Cardiac fibroblast (primary cell): ENCODE measurements at places on chromosomes 4 and X.

DNA sequence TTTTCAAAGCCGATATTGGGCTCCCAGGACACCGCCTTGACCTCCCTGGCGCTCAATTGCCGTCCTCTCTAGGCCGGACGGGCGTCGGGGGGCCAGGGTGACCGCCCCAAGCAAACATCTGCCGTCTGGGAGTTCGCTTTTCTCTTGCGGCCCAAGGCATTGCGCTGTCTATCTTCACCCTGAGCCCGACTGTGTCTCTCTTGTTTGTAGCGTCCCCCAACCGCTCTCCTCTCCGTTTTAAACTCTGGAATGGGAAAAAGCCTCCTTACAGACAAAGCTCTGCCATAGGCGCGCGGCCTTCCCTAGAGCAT, 551 bp upstream of the ARX start:
- DNase-seq = no peak

- DNase-seq = peak; percentile 64
These were observed 46.0 kb downstream of the FNIP2 start for GRCh38 chr4:158814636-158815330.

GRCh38 chrX:39631276-39632229, 466.2 kb downstream of the BCOR start:
- DNase-seq = no peak

GRCh38 chrX:99719140-99719539, 690.9 kb downstream of the PCDH19 start:
- DNase-seq = no peak

GRCh38 chr4:156788782-156789181, 182.8 kb downstream of the PDGFC start:
- DNase-seq = no peak

DNA sequence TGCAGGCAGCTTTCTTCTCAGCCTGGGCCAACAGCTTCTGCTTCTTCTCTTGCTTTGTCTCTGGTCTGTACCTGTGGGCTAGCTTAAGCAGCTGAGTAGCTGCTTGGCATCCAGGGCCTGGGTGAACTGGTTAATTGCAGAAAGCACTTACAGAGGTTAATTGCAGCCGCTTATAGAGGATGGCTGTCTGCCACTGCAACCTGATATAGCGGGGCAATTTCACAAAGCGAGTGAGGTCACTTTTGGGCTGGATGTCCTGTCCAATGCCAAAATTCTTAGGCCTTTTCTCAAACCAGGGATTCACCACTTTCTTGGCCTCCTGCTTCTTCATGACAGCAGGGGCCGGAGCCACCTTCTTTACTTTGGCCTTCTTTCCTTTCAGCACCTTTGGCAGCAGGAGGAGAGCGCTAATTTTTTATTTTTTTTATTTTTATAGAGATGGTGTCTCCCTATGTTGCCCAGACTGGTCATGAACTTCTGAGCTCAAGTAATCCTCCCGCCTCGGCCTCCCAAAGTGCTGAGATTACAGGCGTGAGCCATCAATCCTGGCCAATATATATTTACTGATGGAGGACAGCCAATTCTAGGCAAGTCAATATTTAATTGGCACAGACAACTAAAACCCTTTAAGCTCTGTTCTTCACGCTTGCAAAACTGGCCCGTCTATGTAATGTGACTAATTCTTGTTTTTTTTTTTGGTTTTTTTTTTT, 61.0 kb downstream of the ENOPH1 start:
- no peak for DNase-seq

- DNase-seq = no peak
These were observed 7.4 kb downstream of the SUPT20HL2 start for GRCh38 chrX:24306440-24306839.

- DNase-seq = no peak
These were observed 360.2 kb downstream of the ZIC3 start for GRCh38 chrX:137926090-137926489.

- no peak for DNase-seq
These were observed 287.7 kb upstream of the MAD2L1 start for GRCh38 chr4:120354381-120354780.

DNA sequence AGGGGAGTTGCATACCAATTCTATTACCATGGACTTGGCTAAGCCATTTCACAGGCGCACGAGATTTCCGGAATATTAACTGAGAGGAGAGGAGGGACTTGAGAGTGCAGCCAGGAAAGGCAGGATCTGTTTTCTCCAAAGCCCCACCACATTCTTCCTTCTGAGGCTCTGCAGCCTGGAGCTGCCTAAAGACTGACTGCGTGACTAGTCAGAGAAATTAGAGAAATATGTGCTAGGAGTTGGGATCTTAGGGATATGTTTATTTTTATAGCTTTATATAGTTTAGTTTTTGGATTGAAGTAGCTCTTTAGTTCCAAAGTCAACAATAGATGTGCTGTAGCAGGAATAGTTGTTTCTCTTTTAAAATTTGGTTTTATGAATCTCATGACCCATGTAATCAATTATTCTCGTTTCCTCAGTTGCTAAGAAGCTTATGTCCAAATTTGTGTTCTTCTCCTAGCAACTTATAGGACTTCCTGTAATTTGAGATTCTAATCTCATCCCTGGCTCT, 300.1 kb upstream of the DDX53 start:
- DNase-seq = peak; percentile 9

DNA sequence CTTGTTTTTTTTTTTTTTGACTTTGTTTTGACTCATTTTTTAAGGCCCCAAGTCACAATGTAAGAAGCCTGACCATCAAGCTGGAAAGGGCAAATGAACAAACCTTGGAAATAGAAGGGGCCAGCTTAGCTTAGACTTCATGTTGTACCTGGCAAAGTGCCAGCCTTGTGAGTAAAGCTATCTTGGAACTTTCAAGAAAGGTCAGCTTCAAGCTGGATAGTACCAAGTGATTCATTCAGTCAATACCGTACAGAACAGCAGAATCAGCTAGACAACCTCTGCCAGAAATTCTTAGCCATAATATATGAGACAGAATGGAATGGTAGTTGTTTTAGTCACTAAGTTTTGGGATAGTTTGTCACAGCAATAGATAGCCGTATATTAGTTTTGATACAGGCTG, 1492.2 kb upstream of the TENM3 start:
- DNase-seq = peak; percentile 0

GRCh38 chrX:110699109-110699508, 96.5 kb downstream of the CHRDL1 start:
- no peak for DNase-seq

DNA sequence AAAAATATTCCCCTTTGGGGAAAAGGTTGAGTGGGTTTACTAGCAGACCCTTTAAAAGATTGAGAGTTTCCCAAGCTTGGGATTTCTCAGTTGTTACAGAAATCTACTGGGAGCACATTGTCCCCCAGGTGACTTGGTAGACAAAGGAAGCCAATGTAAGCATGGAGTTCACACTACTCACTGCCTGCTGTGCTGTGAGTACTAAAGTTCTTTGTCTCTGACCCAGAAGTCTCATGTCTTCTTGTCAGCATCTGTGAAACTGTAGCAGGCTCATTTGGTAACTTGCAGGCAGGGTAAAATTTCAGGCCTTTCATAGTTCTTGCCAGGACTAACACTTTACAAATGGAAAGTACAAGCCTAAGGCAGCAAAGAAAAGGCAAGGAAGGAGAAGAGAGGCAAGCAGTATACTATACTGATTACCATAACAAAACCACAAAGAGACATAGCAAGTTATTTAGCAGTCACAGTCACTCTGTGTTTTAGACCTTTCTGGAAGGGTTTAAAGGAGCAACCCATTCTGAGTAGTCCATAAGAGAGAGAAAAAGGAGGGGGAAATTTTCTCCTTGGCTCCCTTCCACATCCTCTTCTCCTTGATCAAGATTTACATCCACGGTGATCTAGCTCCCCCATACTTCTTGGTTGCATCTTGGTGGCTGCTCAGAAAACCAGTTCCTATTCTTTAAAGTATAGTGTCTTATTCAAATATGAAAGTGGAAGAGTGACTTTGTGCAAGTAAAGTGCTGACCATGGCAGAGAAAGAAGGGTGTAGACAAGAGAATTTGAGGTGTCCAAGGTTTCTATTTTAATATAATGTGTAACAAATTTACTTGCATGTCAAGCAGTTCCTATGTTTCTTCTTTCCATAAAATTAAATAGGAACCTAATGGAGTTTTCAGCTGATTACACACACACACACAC, 160.0 kb upstream of the PDE5A start:
- DNase-seq = no peak

- DNase-seq = peak; percentile 33
These were observed 175.3 kb downstream of the QDPR start for GRCh38 chr4:17336524-17336961.

DNA sequence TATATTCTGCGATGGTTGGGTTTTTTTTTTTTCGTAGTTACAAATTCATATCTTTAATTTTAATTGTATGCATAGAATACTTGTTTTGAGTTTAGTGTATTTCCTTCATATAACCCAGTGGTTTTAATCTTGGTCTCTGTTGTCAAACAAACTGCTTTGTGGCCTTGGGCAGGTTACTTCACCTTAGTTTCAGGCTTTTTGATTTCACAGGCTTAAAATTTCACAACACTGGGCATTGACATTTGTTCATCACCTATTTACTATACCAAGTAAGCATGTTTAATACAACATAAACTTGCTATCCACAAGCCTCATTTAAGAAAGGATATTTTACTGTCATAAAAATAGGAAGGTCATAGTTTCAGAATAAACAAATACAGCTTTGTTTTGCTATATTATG, 14.7 kb downstream of the RAPGEF2 start:
- DNase-seq = no peak

GRCh38 chr4:26162101-26162500, 158.7 kb upstream of the RBPJ start:
- DNase-seq = no peak

DNA sequence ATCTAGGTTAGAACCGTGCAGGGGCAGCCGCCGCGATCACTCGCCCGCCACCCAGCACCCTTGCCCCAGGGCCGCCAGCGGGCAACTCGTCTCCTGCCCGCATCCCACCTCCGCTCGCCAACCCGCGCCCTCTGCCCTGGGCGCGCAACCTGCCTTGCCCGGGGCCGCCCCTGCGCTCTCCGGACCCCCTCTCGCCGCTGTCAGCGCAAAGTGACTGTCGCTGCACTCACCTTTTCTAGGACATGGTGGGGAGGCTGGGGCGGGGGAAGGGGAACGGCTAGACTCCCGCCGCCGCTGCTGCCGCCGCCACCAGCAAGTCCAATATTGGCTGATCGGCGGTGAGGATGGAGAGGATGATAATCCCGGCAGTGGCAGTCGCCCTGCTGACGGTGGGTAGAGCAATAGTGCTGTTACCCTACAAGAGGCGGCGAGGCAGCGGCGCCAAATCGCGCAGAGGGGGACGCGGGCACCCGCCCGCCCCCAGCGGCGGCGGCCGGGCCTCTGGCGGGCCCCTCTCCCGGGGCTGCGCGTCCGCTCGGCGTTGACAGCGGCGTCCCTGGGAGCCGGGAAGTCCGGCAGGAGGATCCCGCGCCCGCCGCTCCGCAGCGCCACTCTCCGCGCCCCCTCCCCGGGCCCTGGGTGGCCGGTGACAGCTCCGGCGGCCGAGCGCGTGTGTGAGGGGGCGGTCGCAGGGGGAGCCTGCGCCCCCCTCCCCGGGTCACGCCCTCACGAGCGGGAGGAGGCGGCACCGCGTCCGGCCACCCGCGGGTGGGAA, 2.3 kb upstream of the NR3C2 start:
- no peak for DNase-seq

DNA sequence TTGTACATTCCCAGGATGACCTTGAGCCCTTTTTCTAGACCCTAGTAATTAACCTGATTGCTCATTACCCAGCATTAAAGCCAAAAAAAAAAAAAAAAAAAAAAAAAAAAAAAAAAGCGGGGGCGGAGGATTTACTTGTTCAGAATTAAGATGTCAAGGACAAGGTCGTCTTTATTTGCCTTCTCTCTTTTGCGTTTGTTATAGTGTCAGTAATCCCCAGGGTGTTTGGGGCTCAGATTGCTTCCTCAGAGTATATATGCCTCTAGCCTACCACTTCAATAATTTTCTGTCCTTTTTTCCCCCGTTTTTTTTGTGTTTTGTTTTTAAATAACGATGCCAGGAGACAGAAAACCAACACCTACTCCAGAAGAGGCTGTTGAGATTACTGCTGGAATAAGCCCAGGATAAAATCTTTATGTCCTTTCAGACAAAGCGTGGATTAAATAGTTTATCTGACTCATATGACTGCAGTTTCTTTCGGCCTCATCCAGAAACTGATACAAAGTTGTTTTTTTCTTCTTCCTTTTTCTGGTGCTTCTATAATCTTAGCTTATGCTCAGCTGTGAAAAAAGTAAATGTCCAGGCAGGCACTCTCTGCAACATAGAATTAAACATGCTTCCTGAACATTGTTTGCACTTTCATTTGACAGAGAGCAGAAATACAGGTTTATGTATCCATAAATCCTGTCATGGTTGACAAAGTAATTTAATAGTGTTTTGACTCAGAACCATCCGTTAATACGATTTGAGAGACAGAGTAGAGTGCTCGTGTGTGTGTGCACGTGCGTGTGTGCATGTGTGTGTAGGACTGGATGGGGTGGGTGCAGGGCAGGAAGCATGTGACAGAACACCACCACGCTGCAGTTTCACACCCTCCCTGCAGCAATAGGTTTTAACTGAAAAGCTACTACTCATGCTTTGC, 138.6 kb downstream of the AFF1 start:
- peak; percentile 44 for DNase-seq

DNA sequence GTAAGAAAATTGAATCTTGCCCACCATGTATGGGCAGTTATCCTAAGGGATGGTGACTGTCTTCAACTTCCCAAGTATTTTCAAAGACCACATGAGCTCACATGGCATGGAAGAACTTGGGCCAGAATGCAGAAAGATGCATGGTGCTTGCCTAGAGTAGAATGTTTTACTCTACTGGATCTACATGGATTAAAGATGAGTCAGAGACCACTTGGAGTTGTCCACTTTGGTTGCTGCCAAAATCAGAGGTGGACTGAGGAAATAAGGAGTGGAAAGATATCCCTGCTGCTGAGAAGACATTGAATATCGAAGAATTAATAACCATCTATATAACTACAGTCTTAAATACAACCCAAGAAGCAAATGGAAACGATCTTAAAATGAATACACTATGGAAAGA, 498.1 kb downstream of the NLGN4X start:
- DNase-seq = no peak

GRCh38 chr4:123516576-123516975, 120.0 kb downstream of the SPRY1 start:
- DNase-seq = no peak

- DNase-seq = no peak
These were observed 992.9 kb upstream of the PABPC4L start for GRCh38 chr4:135194477-135194876.

DNA sequence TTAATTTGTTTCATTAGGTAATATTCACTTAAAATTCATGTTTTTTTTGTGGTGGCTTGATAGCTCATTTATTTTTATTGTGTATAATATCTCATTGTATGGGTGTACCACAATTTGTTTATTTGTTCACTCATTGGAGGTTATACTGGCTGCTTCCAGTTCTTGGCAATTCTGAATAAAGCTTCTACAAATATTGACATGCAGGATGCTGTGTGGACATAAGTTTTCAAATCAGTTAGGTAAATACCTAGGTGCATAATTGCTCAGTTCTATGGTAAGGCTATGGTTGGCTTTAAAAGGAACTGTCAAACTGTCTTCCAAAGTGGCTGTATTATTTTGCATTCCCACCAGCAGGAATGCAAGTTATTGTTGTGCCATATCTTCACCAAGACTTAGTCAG, 504.5 kb upstream of the GALNTL6 start:
- DNase-seq = no peak
